ENCODE measurements at places on chromosomes 2 and 18.
A peak's percentile ranks its signal among the peaks of the same experiment; 100 is the strongest.

GRCh38 chr2:120994301-120994995, 258.8 kb downstream of the GLI2 start:
- no peak for DNase-seq

DNA sequence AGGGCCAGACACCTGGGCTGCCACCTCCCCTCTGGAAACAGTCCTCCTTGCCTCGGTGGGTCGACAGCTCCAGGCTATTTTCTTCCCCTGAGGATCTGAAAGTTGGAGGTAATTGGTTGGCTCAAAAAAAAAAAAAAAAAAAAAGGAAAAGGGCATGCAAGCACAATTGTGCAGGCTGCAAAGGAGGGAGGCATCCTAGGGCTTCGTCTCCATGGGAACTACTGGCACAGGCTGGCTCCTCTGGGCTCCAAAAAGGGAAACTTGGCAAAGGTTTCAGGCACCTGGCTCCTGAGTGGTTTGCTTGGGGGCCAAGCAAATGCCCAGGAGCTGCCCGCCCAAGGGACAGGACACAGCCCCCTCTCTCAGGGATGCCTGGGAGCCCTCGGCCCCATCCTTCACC, 1.1 kb upstream of the KCNIP3 start:
- no peak for DNase-seq

- DNase-seq: peak; percentile 32
These were observed 669 bp downstream of the MARCHF7 start for GRCh38 chr2:159712929-159713420.

GRCh38 chr18:46291149-46291548, 187.0 kb downstream of the HAUS1 start:
- DNase-seq: peak; percentile 20

- DNase-seq: no peak
These were observed 14.8 kb upstream of the ZAP70 start for GRCh38 chr2:97698530-97698929.

GRCh38 chr2:152861349-152861942, 143.0 kb downstream of the ARL6IP6 start:
- DNase-seq: peak; percentile 32

DNA sequence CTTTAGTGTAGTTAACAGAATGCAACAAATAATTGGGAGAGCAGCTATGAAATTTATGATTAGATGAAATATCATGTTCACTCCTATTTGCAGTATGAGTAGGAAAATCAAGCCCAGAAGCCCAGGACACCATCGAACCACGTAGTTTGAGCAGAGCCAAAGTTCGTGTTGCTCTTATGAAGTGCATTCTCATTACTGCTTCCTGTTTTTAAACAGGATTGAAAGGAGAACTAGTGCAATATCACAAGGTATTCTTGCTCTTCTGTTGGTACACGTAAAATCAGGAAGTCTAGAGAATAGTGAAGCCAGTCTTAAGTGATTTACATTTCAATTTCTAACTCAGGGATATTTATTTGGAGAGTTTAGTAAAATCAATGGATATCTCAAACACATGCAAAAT, 21.1 kb downstream of the ARHGAP15 start:
- peak; percentile 89 for DNase-seq

- no peak for DNase-seq
These were observed 40.4 kb upstream of the MYCN start for GRCh38 chr2:15899751-15900493.

- no peak for DNase-seq
These were observed 146.0 kb downstream of the FAM210A start for GRCh38 chr18:13580351-13580750.

GRCh38 chr2:237205043-237205541, 119.4 kb downstream of the COPS8 start:
- no peak for DNase-seq

- no peak for DNase-seq
These were observed 44.1 kb downstream of the TMEM163 start for GRCh38 chr2:134674687-134675086.

DNA sequence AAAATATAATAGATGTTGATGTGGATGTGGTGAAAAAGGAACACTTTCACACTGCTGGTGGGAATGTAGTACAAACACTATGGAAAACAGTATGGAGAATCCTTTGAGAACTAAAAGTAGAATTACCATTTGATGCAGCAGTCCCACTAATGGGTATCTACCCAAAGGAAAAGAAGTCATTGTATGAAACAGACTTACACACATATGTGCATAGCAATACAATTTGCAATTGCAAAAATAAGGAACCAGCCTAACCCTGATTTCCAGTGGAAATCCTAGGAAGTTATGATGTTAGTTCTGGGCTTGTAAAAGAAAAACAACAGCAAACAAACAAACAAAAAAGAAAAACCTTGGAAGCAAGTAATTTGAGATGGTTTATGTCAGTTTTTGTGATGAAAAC, 28.6 kb upstream of the CLASP1 start:
- no peak for DNase-seq

DNA sequence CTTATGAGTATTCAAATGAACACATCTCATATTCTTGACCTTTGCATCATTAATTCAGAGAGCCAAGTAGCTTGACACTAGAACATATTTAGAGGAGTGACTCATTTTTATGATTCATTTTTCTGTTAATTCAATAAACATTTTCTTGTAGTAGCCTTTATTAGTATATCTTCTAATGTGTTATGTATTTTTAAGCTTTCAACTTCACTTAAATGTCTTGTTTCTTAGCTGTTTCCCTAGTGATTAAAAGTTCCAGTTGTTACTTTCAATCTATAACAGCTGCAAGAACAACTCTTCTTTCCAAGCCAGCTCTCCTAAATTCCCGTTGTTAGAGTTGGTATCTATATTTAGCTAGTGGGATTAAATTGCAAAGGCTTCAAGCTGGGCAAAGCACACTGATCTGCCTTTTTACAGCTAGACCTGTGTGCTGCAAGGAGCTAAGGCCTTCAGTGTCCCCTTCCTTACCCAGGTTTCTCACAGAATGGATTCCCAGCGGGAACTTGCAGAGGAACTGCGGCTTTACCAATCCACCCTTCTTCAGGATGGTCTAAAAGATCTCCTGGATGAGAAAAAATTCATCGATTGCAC, at the start of gene KLHL41:
TSS of gene KLHL41 (plus strand) at position 405 of the 588 bp plus-strand sequence. CDS start at position 482, 77 bp downstream.
- peak; percentile 3 for DNase-seq

- DNase-seq: no peak
These were observed 132.8 kb upstream of the GALNT5 start for GRCh38 chr2:157124731-157125130.

- no peak for DNase-seq
These were observed 34.6 kb downstream of the RDH14 start for GRCh38 chr2:18525852-18526251.

- no peak for DNase-seq
These were observed 976.2 kb upstream of the FANCL start for GRCh38 chr2:59217360-59217759.

DNA sequence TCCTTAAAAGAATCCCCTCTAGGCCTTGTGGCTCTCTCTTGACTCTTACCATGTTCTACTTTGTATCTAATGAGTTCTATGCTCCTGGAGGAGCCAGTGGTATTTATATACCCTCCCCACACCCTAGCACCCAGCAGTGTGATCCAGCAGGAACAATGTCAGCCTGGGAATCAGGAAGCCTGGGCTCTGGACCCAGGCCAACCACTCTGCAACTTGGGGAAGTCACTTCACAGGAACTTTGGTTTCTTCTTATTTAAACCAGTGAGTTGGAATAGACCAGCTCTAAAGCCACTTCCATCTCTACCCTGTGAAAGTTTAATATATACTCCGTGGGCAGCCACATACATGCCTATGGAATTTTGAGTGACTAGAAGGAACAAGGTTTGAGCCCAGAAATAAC, 11.6 kb upstream of the SPTBN1 start:
- no peak for DNase-seq

DNA sequence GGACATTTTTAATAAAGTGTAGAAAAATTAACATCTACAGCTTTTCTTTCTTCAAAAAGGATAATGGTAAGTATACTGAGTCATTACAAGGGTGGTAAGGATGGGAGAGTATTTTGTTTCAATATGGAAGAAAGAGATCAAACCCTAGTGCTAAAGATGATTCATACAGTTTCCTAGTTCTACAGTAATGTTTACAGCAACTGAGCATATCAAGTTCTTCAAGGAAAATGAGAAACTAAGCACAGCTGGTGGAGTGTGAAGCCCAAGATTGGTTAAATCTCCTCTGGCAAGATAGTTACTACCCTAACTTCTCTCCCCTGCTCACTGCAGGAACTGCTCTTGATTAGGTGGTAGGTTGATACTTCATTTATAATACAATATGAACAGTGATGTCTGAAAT, 467.5 kb downstream of the XIRP2 start:
- no peak for DNase-seq

DNA sequence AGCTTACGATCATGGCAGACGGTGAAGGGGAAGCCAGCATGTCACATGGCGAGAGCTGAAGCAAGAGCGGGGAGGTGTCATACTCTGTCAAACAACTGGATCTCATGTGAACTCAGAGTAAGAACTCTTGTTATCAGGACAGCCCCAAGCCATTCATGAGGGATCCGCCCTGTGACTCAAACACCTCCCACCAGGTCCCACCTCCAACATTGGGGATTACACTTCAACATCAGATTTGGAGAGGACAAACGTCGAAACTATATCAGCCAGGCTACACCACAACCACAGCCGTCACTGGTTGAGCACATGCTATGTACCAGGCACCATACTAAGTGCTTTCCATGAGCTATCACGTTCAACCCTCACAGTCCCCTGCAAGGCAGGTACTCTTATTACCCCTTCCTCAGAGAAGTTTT, 293.8 kb downstream of the PRKCE start:
- DNase-seq: no peak

GRCh38 chr2:70520825-70521224, 32.8 kb downstream of the TGFA start:
- no peak for DNase-seq

DNA sequence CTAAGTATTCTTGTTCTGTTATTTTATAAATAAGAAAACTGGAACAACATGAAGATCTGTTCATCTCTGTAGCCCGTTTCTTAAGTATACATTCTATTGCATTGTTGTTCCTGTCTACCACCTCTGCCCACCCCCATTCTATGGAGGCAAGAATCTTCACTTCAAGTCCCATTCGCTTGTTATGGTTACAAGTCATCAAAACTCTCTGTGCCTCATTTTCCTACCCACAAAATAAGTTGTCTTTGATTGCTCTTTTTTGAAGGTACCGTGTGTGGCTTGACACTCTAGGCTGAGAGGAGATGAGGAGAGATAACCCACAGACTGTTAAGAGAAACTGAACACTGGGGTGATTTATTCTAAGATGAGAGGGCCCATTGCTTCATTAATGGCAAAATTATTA, 2.9 kb upstream of the EVA1A start:
- no peak for DNase-seq

- DNase-seq: no peak
These were observed 467.7 kb upstream of the CELF4 start for GRCh38 chr18:38033282-38033681.

GRCh38 chr2:42799881-42800280, 7.5 kb upstream of the HAAO start:
- DNase-seq: no peak

DNA sequence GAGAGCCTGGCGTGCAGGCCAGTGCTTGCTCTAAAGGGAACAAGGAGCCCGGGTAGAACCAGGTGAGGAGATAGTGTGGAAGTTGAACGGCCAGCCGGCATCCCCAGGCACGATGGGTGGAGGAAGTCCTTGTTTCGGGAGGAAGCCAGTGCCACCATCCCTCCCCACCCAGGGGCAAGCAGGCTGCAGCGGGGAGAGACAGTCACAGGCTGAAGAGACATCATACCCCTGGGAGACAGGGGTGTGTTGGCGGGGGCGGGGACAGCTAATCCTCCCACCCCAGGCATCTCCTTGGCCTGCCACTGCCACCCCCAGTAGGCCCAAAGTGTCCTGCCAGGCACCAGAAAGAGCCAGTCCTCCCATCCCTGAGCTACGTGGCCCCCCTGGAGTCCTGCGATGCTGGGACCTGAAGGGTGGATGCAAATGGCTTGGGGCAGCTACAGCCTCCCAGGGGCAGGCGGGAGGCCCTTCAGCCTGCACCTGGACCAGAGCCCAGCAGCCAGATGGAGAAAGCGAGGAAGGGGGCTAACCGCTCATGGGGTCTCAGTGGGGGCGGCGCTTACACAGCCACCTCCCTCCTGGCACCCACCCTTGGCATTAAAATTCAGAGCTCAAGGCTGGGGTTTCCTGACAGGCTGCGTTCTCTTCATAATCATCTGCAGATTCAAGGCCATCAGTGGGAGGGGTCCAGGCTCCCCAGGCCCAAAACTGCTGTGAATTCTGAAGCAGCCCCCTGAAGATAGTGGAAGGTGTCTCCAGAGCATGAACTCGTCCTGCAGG, 14.8 kb upstream of the GPR55 start:
- DNase-seq: no peak

DNA sequence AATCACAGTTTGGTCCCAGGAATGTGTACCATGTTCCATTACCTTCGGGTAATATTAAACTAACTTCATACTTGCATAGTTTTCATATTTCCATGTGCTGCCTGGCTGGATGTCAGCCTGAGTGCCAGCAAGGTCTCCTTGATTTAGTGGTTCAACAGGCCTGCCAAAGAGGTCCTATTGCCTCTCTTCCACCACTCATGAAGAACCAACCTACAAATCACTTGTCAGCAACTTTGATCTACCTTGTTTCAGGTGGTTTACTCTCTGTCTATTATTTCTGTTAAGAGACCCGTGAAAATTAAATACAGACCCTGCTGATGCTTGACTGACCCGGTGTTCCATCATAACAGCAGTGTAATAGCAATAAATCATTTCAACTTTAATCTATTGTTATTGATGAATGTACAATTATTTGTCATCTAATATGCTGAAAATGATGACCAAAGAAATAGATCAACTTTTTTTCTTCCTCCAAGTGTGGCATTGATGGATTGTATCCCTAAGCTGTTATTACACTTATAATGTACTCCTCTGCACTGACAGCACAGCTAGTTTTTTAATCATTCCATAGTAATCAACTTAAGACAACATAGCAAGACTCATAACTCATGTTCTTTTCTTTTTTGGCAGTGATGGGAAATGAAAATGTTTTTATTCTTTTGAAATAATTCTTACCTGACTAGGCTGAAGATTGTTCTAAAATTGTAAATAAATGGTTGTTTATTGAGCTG, 1220.2 kb upstream of the ACVR2A start:
- DNase-seq: no peak

DNA sequence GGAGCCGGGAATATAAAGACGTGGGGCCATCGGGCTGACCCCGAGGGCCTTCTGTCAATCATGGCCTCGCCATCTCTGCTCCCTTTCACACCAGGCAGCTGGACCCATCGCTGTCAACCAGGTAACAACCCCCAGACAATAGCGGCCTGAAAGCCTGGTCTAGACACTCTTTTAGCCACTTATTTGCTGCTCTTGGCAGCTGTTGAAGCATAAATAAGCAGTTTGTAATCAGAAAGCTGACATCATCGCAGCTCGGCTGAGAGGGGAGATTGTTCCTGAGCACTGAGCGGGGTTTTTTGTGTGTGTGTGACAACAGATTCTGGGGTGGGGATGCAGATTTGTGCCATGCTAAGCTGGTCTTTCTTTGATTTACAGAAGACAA, 423.6 kb upstream of the POU3F3 start:
- no peak for DNase-seq

DNA sequence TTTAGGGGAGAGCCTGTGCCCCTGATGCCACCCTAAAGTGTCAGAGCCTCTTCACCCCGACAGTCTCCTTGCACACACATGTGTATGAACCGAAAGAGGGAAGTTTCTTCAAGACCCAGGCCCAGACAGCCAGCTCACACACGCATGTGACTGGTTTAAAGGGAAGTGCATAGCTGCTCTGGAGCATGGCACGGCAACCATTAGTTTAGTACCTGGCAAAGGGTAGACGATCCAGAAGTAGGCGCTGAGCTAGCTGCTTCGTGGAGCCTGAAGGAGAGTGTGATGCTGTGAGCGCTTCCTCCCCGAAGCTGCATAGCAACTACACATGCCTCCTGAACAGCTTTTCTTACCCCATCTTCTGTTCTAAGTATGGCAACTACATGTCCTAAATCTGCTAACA, 91.7 kb downstream of the ZCCHC2 start:
- DNase-seq: peak; percentile 38

Measured in inflammatory macrophage treated with lipopolysaccharide for 4 hours (primary cell).